ENCODE measurements at places on chromosomes 4 and X. TPM values are rescaled to one million over a fixed set of nuclear protein-coding genes. Genes with fewer than 3 reads are reported as not detected.

- DNase-seq, result peak; percentile 28
Observed at GRCh38 chrX:73563738-73564068, 706 bp downstream of the CHIC1 start.

P2RY4 gene
- total RNA-seq, result not detected

HSFX3 gene
- not detected for total RNA-seq

GRCh38 chr4:40500781-40501180 lies 128.9 kb downstream of the RBM47 start:
- DNase-seq, result no peak

GRCh38 chr4:187396106-187396505 lies 599.5 kb upstream of the ZFP42 start:
- DNase-seq, result no peak

DNA sequence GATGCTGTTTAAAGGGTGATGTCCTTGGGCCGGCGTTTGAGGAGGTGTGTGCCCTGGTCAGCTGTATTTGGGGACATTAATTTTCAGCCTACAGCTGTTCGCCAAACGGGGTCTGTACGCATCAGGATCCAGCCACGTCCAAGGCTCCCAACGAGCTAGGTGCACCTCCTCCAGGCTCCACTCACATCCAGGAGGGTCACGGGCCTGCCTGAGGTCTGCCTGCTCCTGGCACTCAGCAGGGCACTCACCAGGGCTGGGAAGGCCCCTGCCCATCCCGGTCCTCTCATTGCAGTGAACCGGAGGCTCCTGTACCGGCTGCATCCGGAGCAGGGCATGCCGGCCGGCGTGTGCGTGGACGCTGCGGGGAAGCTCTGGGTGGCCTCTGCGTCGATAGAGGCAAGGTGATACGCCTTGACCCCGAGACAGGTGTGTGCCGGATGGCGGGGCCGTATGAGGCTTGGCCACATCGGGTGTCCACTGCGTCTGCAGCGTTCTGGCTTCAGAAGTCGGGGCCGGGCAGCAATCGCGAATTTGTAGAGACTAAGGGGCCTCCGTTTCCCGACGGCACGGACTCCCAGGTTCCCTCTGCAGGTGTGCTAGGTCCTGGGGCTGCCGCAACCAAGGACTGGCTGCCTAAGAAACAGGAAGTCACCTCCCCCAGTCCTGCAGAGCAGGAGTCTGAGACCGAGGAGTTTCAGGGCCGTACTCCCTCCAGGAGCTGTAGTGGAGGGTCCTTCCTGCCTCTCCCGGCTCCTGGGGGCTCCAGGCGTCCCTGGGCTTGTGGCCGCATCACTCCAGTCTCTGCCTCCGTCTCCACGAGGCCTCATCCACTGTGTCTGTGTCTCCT lies 27.5 kb upstream of the PLCXD1 start:
- no peak for DNase-seq

SPOCK3 gene
- total RNA-seq, result not detected

INTU gene
- 0.13 TPM for total RNA-seq

DNA sequence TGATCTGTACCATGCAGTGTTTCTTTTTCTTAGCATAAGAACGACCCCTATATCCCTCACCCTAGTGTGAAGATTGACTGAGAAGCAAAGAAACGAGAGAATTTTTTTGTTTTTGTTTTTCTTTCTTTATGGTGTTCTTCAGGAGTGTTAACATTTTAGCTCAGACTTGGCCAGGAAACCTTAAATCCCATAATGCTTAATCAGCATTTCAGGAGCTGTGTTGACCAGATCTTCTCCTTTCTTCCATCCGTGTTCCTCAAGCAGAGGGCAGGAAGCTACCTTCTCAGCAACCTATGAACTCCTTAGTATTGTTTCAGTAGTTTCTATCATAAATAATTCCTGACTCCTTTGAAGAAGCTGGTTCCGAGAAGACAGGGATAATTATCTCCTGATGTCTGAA lies 1501.5 kb downstream of the STIM2 start:
- DNase-seq, result no peak

PLP1 gene
- total RNA-seq, result not detected

- DNase-seq, result no peak
Observed at GRCh38 chr4:102809190-102809589, 18.2 kb downstream of the UBE2D3 start.

BMP3 gene
- total RNA-seq, result not detected
